ENCODE measurements at places on chromosomes 5 and 9.

DNA sequence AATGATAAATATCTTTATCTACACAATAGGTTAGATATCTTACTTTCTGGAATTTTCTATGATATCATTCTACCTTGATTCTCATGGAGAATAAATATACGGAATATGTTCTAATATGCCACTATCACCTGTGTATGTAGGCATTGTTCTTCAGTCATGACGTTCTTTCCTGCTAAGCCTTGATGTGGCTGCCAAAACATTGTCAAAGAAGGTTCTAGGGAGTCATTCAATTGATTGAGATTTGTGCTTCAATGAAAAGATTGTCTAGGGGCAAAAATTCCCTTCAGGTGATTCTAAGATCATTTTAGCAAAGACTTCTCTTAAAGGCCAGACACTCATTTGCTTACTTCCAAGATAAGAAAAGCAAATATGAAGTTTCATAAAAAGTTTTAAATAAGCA lies 118.1 kb downstream of the MAT2B start:
- no peak for DNase-seq

- DNase-seq = no peak
Measured at GRCh38 chr9:9730174-9730573, 882.6 kb downstream of the PTPRD start.

GRCh38 chr9:105735366-105735765 lies 41.0 kb downstream of the TMEM38B start:
- no peak for DNase-seq

DNA sequence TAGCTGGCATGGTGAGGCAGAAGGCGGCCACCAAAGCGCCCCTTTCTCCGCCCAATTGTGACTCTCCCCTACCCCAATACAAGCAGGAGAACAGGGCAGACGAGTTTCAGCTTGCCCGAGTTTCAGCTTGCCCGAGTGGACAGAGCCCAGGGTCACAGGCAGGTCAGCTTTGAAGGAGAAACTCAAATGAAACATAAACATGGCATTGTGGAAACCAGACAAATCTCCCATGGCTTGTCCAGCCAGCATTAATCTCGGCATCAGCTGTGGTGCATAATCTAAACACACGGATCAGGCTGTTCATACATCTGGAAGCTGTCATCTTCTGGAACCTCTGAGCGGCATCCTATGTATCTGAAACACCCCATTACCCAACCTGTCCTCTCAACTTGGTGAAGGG lies 16.9 kb downstream of the PTCH1 start:
- DNase-seq = no peak

DNA sequence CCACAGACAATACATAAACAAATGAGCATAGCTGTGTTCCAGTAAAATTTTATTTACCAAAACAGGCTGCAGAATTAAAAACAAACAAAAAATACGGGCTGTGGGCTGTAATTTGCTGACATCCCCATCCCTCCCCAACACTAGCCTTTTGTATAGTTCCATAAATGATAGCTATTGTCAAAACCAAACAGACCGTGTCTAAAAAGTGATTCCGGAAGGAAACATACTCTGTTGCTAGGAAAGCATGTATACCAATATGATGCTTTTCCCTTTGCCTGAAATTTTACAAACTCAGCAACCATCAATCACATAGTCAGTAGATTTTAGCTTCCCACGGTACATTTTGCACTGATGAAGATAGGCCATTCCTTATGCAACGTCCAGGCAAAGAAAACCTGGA lies 80.0 kb downstream of the TMEM215 start:
- DNase-seq = no peak

DNA sequence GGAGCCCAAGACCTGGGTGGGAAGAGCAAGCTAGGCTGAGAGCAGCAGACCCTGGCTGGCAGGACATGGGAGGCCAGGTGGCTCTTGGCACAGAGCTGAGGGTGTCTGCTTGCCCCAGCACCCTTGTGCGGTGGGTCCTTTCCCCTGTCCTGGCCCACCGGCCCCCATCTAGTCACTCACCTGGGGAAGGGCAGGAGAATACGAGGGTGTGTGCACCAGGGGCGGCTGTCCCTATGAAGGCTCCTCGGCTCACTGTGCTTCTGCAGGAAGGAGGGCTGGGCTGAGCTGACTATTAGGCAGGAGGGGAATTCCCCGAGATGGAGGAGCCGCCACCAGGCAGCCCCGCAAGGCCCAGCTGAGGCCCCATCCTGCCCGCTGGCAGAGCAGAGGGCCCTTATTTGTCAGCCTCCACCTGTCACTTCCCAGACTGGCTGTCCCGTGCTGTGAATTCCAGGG lies 6.1 kb upstream of the TNIP1 start:
- peak; percentile 47 for DNase-seq

DNA sequence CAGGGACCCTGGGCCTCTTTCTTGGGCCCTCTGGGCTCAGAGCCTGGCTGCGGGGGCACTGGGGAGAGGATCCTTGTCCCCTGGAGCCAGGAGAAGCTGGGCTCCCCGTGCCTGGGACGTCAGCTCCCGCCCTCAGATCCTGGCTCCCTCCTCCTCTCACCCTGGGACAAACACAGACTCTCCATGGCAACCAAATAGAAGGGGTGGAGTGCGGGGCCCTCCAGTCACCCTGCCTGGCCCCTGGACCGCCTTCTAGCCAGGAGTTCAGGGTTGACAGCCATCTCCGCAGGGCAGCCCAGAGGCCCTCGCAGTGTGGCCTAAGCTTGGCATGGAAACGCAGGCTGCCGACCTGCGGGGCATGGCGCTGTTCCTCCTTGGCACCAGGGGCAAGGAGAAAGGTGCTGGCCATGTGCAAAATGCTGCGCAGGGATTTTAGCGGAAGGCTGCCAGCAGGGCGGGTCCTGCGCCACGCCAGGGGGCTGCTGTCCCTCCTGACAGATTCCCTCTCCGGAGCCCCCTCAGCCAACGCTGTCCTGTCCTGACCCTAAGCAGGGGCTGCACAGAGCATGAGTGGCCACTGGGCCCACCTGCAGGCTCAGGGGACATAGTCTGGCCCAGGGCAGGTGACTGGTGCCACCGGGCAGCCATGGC lies 1.0 kb downstream of the ZDHHC11 start:
- DNase-seq = no peak

GRCh38 chr5:123647066-123647465 lies 135.1 kb downstream of the CSNK1G3 start:
- DNase-seq = no peak

DNA sequence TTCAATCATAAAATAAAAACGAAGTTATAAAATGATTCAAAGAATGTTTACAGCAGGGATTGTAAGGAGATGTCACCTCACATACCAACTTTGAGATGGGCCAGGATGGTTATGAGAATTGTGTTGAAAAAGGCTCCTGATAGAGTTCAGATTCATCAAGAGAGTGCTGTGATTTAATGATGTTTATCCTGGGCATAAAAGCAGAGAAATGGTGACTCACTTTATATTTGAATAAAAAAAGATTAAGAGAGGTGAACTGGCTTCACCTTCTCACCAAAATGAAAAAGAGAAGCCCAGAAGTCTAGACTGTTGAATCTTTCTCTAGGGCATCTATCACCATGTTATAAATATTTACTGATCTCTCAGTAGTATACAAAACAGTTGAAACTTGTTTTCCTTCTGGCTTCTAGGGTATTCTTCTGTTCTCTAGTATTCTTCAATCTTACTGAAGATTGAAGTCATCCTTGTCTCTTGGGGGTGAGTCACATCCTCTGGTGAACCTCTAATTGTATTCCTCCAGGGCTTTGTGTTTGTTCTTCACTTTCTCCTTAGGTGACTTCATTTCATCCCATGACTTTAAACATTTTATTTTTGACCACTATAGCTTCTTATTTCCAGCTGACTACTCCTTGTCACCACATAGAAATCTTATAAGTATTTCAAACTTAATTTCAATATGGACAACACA lies 1237.3 kb upstream of the C9orf72 start:
- peak; percentile 22 for DNase-seq

DNA sequence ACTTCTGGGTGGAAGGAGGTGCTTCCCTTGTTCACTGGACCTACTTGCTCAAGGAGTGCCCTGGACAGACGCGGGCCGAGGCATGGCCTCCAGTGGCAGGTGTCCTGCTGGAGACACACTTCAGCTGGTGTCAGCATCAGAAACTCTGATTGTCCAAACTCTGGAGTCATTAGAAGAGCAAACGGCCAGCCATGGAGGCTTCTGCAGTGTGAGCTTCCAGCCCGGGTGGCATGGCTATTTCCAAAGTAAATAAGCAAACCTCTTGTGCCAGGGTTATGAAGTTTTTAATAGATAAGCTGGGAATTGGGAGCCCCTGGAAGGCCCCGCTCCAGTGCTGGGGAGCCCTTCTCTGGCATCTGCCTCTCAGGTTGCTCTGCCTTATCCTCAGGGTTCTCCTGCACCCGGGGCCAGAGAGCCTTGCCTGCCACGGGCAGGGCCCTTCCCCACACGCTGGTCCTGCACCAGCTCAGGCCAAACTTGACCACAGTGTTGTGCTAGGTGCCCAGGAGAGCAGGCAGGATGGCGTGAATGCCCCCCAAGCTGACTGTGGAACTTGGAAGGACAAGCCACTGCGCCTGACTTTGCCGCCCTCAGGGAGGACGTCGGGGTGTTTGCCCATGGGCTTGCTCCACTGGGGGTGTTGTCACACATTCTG lies 285.6 kb downstream of the GADD45G start:
- DNase-seq = no peak

DNA sequence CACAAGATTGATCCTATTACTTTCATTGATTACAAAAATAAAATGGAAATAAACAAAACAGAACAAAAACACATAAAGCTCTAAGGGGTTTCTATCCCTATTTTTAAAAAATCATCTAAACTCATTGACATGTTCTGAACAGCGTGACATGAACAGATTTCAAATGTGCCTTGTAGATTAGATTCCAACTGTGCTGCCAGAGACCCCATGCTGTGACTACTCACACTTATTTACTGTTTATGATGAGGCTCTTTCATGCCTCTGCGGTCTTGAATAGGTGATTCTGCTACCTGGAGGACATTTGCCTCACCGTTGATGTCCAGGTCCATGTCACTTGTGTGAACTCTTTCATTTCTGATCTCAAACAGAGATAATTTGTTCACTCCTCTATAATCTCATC lies 990.2 kb downstream of the CDH12 start:
- no peak for DNase-seq

DNA sequence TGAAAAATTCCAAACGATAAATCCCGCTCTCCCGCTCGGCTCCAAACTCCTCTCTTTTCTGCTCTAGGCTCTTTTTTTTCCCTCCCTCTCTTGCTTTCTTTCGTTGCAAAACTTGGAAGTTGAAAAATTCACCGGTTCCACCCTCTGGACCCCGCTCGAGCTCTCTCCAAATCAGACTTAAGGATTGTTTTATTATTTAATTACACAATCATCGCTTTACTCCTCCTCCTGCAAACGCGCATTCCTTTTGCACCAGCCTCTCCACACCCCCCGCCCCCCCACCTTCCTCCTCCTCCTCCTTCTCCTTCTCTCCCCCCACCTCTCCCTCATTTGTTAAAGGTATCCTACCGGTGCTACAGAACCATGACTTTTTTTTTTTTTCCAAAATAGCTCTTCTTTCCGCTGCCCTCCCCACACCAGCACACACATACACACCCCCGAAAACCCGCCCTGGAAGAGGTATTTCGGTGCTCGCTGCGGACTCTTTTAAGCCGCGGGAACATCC lies 535 bp upstream of the NFIB start:
- DNase-seq = peak; percentile 89

DNA sequence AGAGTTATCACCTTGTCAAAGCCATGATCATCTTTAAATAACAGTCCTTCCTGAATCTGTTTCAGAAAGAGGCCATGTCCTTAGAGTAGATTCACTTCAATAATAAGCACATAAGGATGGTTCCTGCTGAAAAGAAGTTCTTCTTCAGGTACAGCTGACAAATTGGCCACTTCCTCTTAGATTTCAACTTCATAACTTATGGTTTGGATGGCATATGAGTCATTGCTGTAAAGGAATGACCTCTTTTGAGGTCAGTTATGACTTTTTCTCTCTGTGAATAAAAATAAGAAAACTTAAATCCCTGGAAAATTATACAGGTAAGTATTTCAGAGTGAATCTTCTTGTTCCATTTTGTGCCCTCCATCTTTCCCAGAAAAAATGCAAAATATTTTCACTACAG lies 555.3 kb upstream of the ZNF462 start:
- no peak for DNase-seq

DNA sequence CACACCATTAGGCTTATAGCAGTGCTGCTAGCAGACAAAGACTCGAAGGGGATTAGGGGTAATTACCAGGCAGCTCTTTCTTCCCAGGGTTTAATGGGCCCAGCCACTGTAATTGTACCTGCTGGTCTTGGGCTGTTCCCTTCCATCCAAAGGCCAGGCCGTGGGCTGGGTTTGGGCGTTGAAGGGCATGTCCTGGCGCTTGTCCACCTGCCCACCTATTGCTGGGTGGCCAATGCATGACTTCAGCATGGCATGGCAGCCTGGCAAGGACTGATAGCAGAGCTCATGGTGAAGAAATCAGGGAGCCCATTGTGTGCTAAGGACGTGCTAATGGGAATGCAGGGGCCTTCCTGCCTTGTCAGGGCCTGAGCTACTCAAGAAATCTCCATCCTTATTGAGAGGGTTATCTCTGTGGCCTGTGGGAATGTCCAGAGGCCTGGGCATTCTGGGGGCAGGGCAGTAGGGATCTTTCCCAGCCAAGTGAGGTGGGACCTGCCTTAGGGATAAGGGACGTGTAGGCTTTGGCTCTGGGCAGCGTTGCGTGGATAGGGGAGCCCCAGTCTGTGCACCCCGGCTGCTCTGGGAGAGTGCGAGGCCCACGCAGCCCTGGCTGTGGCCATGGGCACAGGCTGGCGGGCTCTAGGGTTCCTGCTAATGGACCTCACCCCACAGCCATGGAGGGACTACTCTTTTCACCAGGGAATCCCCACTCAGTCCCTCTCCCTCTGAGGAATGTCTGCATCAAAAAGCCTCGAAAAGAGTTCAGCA lies 116.1 kb upstream of the PITX1 start:
- no peak for DNase-seq

GRCh38 chr9:120388003-120388855 lies 191.7 kb downstream of the CDK5RAP2 start:
- no peak for DNase-seq

- DNase-seq = no peak
Measured at GRCh38 chr5:10133830-10134229, 115.9 kb downstream of the ATPSCKMT start.

DNA sequence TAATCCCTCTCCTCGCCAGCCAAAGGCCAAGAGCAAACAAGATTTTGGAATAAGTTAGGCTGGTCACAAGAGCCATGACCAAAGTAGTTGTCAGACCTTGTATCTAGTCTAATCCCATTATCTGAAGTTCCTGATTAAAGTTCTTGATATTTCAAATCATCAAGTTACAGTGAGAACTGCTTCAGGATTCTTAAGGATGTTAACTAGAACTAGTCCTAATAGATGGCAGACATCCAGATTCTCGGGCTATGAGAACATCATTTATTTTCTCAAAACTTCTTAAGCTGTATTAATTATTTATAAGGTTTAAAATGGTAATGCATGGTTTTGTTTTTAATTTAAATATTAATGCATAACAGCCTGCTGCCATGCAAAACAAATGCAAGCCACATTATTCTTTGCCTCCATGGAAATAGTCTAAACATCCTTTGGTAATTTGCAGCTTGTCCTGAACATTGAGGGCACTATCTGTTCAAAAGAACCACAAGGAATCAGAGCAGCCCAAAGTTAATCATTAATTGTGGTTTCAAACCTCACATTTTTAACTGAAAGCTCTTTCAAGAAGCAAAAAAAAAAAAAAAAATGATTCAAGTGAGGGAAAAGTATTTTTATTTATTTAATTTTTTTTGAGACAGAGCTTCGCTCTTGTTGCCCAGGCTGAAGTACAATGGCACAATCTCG lies 95.1 kb downstream of the TTC39B start:
- no peak for DNase-seq
